ENCODE measurements at places on chromosomes 1 and 21. TPM values are rescaled to one million over a fixed set of nuclear protein-coding genes. Genes with fewer than 3 reads are reported as not detected.

GRCh38 chr1:246843876-246844275, 87.9 kb downstream of the AHCTF1 start:
- peak; percentile 79 for DNase-seq

- no peak for DNase-seq
Observed at GRCh38 chr1:158996998-158997397, 12.7 kb upstream of the IFI16 start.

Gene ADAM30
- total RNA-seq, result not detected

Gene CHRNB2
- 0.09 TPM for total RNA-seq

DNA sequence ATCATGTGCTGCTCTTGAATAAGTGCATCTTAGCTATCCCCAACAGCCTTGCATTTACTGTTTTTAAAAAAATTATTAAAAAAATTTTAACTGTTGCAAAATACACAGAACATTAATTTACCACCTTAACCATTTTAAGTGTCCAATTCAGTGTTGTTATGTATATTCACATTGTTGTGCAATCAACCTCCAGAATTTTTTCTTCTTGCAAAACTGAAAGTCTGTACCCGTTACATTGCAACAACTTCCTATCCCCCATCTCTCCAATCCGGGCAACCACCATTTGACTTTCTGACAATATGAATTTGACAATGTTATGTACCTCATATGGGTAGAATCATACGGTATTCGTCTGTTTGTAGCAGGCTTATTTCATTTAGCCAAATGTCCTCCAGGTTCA, 83.1 kb downstream of the FMN2 start:
- DNase-seq, result no peak

DNA sequence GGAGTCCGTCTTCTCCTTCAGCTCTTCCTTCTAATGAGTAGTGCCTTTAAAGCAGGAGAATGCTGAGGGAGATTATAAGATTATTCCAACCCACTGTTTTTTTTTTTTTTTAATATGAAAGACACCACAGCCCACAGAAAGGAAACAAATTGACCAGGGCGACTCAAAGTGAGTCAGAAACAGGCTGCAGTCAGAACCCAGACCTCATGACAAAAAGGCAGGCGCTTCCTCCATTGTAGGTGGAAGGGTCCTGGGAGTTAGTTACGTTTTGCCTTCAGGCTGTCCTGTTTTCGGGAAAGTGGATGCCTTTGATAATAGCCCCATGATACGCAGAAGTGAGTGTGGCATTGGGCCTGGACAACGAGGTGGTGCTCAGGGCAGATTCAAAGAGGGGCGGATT, 21.0 kb downstream of the PLXNA2 start:
- DNase-seq, result no peak

DNA sequence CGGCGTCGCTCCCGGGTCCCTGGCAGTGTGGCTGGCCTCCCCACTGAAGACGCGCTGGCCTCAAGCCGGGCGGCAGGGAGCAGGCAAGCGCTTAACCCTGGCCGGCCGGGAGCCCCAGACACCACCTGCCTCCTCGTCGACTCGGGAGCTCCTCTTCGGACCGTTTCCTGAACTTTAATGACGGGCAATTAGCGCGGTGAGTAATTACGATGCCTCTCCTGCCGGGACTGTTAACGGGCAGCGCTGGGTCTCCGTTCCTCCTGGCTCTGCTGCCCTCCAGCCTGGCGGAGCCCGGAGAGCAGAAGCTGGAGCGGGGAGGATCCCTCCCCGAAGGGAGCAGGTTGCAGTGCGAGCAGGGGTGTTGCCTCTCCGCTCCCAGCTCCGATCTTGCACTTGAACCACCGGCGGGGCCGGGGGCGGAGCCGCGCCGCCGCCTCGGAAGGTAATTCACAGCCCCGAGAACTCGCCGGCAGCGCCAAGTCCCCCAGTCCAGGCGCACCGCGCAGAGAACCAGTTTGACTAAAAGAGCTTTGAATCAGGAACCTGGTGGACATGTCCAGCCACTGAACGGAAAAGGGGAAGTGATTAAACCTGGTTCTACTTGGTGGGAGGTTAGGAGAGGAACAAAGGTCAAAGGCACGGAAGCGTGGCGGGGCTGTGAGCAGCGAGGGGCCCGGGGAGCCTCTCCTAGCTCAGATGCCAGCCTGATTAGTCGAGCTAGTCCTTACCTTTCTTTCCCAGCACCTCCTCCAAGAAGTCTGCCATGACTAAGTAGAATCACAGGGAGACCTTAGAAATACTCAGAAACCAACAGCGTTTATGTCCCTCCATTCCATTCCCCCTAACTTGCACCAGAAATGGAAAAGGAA, 18.3 kb upstream of the PLEKHA6 start:
- DNase-seq, result no peak

DNA sequence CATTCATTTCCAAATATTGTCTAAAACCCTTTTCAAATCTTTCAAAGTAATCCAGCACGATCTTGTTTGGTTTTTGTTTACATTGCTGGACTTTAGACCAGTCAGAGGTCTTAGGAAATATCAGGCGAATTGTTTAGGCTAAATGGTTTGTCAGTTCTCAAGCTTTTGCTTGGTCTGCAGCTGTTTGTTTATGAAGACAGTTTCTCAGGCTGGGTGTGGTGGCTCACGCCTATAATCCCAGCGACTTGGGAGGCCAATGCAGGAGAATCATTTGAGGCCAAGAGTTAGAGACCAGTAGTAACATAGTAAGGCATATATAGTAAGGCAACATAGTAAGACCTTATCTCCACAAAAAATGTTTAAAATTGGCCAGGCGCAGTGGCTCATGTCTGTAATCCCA, 77.5 kb downstream of the DNTTIP2 start:
- no peak for DNase-seq

Measured in muscle of leg (tissue), 16 donors.